ENCODE measurements at places on chromosomes 1 and 21.

DNA sequence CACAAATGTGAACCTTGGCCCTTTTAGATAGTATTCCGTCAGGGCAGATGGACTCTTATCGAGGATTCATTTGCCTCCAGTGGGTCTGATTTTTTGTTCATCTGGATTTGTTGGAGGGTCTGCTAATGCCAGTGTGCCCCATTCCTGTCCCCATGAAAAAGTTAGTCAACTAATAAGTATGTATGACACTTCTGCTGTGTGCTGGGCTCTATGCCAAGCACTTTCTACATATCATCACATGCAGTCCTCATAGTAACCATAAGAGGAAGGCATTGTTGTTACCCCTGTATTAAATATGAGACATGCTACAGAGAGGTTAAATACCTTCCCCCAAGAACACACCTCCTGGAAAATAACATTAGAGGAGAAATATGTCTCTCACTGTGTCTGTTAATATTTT, 46.6 kb upstream of the MAB21L3 start:
- DNase-seq: no peak

GRCh38 chr21:36918291-36918690, 48.2 kb downstream of the HLCS start:
- DNase-seq: no peak

GRCh38 chr1:182257369-182258063, 134.1 kb downstream of the GLUL start:
- DNase-seq: no peak

GRCh38 chr1:225318706-225319575, 108.9 kb downstream of the LBR start:
- DNase-seq: no peak

DNA sequence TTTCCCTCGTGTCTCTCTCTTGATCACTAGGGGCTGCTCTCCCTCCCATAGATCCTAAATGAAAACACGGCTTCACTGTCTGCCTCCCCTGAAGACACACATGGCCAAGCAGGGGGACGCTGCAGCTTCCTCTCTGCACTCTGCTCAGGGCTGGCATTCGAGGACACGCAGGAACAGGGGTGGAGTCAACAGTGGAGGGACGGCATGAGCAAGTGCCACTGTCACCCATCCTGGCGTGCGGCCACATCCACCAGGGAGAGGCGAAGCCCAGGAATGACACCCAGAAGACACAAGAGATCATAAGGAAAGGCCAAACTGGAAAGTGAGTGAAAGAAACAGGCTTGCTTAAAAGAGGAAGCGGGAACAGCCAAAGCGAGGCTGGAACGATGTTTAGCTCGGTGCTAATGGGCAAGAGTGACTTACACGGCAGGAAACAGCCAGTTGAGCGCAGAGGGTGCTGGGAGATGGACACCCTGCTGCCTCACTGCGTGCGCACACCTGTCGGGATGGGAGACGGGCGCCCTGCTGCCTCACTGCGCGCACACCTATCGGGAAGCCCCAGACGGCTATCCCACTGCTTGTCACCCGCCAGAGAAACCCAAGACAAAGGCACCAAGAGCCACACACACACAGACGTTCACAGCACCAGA, 13.6 kb upstream of the C1QTNF12 start:
- DNase-seq: no peak

DNA sequence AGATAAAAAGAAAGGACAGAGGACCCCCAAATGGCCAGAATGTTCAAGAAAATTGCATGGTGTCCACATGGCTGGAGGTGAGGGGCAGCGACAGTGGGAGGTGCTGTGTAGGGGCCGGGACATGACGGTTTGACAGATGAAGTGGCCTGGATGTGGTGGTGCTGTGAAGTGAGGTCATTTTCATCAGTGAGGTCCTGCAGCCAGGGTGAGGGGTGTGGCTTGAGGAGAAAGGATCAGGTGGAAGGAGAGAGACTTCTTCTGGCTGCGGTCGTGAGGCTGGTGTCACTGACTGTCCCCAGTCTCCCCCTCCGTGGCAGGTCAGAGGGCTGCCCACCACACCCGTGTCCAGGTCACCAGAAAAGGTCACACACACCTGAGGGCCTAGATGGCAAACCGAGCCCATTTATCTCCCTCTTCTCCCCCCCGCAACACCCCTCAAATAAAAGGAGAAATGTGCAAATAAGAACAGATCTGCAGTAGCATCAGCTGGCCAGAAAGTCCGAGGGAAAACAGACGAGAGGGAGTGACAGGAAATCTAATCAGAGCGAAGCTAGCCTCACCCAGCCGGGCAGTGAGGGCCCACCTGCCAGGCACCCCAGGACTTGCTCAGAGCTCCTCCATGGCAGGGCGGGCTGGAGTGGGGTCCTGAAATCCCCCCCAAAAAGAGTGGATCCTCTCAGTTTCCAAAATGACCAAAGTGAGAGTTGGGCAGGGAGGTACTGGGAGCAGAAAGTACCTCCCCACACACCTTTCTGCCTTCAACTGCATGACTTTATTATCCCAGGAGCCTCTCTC, 148.5 kb upstream of the EDN2 start:
- DNase-seq: no peak

All from activated CD4-positive, alpha-beta T cell treated with anti-CD3 and anti-CD28 coated beads for 1 hour (primary cell).